ENCODE measurements at places on chromosomes 5 and 9.
A peak's percentile ranks its signal among the peaks of the same experiment; 100 is the strongest.

GRCh38 chr5:169736653-169737052, 99.6 kb downstream of the DOCK2 start:
- no peak for DNase-seq

DNA sequence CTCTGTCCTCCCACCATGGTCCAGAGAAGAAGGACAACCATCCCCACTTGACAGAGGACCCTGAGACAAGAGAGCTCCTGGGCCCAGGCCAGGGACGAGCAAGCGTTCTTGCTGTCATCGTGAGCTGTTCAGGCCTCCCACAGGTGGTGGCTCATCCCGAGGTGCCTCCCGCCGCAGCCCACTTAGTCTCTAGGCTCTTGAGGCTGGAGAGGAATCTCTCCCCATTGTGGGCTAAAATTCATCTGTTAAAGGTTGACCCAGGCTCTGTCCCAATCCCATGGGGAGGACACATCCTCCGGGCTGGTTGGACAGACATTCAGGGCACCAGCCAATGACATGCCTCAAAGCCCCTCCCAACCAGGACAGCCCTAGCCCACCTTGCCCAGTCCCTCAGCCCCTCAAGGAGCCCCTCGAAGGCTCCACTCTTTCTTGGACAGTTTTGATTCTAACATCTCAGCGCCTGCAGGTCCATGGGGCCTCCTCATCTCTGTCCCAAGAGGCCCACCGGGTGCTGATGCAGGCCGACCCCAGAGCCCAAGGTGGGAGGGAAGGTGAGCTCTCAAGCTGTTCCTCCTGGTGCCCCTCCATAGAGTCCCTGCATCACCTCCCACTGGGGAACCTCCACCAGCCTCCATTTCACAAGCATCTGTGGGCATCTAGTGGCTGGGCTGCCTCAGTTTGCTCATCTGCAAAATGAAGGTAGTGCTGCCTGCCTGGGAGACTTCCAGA, 52.9 kb downstream of the BARX1 start:
- no peak for DNase-seq

DNA sequence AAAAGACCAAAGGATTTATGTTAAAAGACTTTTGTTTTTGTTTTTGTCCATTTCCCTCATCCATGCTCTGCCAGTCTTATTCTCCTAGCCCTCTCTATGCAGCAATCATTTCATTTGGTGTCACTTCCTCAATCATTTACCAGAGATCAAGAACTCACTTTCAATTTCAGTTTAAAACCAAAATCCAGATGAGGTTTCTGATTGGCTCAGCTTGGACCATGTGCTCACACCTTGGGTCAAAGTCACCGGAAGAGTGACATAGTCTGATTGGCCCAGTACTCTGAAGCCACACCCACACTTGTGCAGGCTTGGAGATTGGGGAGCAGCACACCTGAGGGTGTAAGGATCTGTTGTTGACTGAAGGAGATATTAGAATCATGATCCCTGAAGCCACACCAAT, 79.6 kb downstream of the TLR4 start:
- DNase-seq: no peak

DNA sequence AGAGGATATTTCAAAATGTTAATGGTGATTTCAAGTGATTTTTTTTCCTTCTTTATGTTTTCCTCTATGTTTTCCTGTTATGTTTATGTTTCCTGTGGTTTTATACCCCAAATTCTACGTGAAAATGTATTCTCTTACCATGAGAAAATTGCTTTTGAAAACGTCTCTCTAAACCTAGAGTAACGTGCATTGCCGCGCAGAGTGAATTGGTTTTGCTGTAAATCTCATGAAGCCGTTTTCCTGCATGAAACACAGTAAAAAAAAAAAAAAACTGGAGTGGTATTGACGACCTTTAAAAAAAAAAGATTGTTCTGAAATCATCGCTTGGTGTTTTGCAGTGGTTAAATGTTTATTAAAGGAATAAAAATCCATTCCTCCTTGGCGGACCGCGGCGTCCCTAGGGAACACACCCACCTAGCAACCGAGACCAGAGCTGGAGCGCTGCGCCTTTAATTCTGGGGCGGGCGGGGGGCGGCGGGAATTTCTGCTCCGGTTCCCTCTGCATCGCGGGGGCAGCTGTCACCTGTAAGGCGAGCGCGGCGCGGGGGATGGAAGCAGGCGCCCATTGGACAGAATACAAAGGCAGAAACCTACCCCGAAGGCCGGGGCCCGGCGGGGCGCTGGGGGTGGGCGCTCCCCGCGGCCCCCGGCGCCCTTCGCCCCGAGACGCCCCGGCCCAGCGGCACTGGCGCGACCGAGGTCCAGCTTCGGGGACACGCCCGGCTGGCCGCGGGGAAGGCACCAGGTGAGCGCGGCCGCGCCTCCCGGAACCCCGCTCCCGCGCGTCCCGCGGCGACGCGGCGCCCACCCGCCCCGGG, at the start of gene SOWAHA:
SOWAHA (plus strand) TSS at position 522 of the 818 bp plus-strand sequence. CDS start 320 bp downstream, outside the sequence.
- DNase-seq: no peak

DNA sequence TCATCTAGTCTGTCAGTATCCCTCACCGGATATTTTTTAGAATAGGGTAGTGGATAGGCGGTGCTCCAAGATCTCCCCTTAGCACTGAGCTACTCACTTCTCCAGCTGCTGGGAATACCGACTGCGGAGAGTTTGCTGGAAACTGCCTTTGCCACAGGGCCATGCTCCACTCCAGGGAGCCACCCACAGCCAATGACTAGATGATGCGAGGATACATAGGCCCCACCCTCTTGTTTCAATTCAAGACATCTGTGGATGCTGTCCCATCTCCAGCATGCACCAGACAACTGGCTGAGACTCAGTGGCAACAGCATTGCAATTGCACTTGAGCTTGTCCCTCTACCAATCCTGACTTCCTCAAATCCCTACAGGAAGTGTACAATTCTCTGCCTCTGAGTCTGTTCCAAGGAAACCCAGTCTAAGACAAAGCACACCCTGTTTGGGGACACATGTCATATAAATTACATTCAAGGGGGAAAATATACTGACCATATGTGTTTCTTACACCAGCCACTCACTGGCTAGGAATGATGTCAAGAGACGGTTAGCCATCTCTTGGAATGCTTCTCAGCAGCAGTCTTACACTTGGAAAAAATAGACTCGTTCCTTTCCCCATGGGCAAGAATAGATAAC, 312.6 kb upstream of the KIF2A start:
- DNase-seq: no peak

- DNase-seq: peak; percentile 61
Observed at GRCh38 chr5:60677850-60678664, 21.9 kb downstream of the DEPDC1B start.

GRCh38 chr9:123359546-123359945, 3.5 kb downstream of the CRB2 start:
- DNase-seq: no peak

GRCh38 chr5:56088967-56089829, 94.4 kb upstream of the IL6ST start:
- DNase-seq: peak; percentile 80

GRCh38 chr9:121393318-121393717, 23.3 kb upstream of the STOM start:
- peak; percentile 32 for DNase-seq

DNA sequence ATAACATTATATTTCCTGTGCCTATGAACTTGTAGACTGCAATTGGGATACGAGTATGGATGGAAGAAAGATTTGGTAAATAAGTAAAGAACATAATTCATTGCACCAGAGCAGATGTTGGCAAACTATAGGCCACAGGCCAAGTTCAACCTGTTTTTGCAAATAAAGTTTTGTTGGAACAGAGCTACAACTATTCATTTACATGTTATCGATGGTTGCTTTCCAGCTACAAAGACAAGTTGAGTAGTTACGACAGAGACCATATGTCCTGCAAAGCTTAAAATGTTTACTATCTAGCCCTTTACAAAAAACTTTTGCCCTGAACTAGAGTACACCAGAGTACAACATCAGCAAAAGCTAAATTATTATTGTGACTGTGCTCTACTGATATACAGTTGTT, 169.1 kb upstream of the DMAC1 start:
- DNase-seq: no peak

DNA sequence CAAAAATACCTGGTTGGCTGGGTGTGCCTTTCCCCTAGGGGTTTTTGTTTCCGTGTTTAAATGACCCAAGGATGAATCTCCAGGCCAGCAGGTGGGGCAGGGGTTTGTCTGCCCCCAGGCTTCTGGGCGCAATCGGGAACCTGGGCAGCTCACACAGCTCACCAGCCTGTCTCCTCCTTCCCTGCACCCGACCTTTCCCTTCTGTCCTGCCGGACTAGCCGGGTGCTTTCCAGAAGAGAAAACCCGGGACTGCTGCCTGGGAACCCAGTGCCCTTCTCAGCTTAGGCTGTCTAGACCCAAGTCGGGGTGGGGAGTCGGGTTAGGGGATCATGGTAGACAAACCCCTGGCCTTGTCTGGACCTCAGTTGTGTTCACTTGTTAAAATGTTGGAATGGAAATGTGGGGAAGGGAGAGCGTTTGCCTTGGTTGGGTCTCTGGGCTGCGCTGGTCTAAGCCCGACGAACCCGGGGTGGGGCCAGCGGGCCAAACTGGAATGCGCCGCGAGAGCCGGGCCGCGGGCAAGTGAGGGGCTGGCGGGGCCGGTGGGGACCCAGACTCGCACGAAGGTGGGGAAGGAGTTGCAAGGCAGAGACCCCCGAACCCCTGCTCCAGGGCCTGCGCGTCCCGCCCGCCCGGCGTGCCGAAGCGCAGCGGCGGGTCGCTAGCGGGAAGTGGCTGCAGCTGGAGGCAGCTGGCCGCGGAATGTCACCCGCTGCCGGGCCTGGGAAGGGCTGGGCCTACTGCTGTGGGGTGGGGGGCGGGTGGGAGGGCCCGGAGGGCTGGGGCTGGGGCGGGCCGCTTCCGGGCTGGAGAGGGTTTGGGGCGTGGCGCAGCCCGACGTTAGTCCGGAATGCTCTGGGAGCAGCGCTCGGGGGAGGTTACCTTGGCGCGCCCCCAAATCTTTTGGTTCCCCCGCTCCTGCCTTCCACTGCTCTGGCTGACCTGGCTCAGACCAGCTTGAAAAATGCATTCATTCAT, 84.6 kb downstream of the DAB2IP start:
- DNase-seq: peak; percentile 75

DNA sequence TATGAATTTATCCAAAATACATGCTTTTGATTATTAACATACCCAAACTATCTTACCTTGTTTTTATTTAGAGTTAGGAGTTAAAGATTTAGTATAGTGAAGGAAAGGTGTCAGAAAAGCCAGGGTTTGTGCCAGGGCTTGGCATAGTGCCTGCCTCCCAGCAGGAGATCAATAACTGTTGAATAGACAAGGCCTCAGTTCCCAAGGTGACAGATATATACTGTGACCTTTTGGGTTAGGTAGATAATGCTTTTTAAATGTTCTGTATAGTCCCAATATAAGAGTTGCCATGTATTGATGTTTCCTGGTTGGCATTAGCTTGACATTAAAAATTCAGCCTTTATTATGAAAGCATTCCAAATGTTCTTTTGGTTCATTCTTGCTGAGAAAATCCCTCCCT, 121.8 kb downstream of the MCTP1 start:
- DNase-seq: no peak

GRCh38 chr5:73201547-73202513, 28.8 kb downstream of the TMEM174 start:
- DNase-seq: peak; percentile 77

GRCh38 chr5:176954050-176954449, 52.5 kb downstream of the UIMC1 start:
- no peak for DNase-seq

- DNase-seq: no peak
Observed at GRCh38 chr9:80440724-80441123, 869.0 kb downstream of the TLE4 start.

DNA sequence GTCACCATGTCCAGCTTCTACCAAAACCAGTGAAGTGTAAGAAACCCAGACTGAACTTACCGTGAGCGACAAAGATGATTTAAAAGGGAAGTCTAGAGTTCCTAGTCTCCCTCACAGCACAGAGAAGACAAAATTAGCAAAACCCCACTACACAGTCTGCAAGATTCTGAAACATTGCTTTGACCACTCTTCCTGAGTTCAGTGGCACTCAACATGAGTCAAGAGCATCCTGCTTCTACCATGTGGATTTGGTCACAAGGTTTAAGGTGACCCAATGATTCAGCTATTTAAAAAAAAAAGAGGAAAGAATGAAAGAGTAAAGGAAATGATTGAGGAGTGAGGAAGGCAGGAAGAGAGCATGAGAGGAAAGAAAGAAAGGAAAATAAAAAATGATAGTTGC, 19.8 kb downstream of the IL7R start:
- DNase-seq: no peak

DNA sequence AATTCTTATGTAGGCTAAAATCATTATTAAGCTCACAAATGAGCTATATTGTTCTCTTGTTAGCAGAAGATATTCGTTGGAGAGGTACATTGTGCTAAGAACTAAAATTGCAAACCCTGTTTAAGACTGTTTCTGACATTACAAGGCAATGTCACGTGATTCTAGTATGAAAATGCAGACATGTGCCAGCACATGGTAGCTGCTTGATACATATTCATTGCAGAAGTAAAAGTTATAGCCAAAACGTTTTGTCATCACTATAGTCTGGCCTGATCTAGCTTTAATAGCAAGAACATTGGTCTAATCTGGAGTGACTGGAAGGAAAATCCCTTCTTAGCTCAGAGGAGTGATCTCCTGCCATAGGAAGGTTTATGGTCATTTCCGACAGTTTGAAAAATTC, 144.7 kb downstream of the CFAP90 start:
- no peak for DNase-seq

DNA sequence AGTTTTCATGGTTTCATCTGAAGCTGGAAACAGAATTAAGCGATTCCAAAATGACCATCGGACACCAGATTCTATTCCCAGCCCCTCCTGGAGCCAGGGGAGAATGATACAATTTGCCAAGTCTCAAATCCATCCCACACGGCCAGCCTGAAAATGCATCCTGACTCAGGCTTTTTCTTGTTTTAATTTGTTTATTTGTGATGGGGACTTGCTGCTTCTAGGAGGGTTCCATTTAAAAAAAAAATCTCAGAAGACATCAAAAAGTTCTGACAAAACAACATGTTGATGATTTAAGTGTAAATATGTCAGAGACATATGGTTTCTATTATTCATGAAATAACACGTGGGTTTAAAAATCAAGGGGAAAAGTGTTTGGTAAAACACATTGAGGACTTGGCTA, 173.2 kb downstream of the GAS1 start:
- DNase-seq: peak; percentile 26

GRCh38 chr5:30866142-30866541, 327.3 kb upstream of the CDH6 start:
- DNase-seq: no peak

DNA sequence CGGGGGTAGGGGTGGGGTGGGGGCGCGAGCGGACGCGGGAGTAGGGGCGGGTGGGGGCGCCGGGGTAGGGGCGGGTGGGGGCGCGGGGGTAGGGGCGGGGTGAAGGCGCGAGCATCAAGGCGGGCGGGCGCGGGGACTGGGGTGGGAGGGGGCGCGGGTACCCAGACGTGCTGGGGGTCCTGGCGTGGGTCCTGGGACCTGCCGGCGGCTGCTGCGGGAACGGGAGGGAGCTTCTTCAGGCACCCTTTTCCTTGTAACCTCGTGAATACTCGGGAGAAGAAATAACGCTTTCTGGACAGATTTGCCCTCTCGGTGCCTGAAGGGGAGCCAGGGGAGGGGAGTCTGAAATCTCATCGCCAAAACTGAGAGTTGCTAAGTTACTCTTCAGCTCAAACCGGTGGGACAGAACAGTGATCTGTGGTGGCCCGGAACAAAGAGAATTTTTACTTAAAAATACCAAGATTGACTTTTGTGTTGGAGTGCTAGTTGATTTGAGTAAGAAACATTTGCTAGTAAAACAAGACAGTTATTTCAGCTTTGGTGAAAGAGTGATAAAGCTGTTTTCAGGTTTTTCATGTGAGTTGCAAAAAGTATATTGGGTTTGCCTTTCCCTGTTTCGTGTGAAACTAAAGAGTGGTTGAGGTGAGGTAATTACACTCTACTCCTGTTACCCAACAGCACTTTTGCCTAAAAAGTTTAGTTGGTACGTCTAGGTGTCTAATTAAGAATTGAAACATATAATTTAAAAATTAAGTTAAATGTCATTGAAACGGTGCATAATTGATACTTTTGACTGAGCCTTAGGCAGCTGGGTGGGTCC, 643 bp downstream of the PLEKHG4B start:
- DNase-seq: no peak
